ENCODE measurements at places on chromosomes 7 and 10. TPM values are rescaled to one million over a fixed set of nuclear protein-coding genes. Genes with fewer than 3 reads are reported as not detected.

- DNase-seq: no peak
These were observed 23.8 kb downstream of the SCIN start for GRCh38 chr7:12594122-12594897.

DNA sequence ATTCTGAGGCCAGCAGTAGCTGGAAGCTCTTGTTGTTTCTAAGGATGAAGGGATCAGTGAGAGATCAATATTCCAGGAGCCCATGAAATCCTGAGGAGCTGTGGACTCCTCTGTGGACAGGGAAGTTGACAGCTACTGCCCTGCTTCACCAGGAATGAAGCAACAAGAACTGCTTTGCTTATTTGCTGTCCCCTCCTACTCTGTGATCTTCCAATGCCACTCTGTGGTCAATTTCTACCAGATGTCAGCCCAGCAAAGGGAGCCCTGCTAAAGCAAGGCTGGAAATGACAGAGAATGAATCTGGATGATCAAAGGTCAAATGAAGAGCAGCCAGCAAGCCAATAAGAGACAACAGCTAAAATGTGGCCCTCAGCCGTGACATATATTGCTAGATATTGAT, 227.5 kb upstream of the CHRM2 start:
- DNase-seq: no peak

DNA sequence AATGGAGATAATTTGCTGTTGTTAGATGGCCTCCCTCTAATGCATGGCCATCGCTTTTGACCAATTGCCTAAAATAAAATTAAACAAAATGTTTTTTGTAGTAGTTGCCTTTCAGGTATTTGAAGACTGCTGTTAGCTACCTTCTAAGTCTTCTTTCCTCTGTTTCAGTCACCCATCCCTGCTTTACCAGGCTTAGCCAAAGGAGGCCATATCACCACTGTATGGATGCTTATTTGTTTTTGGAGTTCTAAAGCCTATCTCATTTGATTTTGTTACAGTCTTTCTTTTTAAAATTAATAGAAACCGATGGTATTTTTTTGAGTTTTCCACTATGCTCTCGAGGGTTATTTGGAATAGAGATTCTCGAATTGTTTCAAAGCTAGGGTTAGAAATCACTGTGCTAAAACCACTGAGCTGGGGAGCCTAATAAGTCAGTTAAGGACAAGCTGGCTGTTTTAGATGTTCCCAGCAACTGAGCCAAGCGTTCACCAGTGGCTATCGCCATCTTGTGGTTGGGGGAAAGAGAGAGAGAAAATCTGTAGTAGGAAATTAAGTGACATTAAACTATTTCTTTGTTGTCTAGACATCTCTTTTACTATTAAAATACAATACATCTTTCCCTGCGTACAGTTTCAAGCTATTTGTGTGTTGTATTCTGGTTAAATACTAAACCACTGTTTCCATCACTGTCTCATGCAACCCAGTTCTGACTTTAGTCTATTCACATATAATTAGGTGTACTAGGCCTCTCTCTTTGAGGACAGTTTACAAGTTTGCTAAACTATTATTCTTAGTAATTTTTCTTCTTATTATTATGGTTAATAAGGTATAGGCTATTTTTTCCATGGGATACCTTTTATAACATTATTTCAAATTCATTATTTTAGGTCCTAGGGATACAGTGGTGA, 52.2 kb downstream of the GPR158 start:
- DNase-seq: peak; percentile 58

The ADRA2A gene
- total RNA-seq: 0.82 TPM

The PLXDC2 gene
- total RNA-seq: 11.2 TPM

DNA sequence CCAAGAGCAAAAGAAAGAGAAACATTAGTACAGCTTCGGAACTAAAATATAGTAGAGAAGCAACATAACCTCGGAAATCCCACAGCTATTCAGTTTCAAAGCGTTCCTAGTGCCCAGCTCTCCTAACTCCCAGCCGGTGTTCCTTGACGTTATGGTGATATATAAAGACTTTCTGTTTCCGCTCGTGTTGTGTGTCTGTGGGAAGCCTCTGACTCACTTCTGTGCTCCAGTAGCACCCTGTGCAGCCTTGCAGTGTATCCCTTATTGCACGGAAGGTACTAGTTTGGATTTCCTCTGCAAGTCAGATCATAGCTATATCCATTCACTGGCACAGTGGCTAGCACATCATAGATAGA, 535 bp downstream of the ASAH2B start:
- DNase-seq: peak; percentile 69

The KCP gene
- 1.6 TPM for total RNA-seq
